Jurkat, Clone E6-1 (cell line): ENCODE measurements at places on chromosomes 13 and 19.

- DNase-seq, result no peak
These were observed 867.7 kb downstream of the PCDH9 start for GRCh38 chr13:66362485-66362884.

- DNase-seq, result no peak
These were observed 38.0 kb upstream of the ALOX5AP start for GRCh38 chr13:30697177-30697953.

DNA sequence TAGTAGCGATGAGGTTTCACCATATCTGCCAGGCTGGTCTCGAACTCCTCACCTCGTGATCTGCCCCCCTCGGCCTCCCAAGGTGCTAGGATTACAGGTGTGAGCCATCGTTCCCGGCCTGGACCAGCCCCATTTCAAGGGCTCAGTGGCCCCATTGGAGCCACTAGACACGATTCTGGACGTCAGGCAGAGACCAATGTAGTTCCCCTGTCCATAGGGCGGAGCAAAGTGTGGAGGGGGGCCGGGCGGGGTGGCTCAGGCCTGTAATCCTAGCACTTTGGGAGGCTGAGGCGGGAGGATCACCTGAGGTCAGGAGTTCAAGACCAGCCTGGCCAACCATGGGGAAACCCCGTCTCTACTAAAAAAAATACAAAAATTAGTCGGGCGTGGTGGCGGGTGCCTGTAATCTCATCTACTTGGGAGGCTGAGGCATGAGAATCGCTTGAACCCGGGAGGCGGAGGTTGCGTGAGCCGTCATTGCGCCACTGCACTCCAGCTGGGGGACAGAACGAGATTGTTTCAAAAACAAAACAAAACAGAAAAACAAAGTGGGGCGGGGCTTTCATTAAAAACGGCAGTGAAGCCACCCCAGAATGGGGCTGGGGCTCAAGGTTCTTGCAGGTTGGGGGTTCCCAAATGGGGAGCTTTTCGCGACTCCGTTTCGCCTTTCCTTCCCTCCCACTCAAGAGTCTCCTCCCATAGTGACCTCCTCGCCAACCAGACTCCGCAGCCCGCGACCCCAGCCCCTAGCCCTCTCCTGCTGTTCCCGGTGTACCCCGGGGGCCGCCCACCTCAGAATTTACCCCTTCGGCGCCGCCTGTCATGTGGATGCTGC lies 758 bp upstream of the TECR start:
- no peak for DNase-seq

- no peak for DNase-seq
These were observed 107.4 kb upstream of the SLC7A1 start for GRCh38 chr13:29702912-29703351.

DNA sequence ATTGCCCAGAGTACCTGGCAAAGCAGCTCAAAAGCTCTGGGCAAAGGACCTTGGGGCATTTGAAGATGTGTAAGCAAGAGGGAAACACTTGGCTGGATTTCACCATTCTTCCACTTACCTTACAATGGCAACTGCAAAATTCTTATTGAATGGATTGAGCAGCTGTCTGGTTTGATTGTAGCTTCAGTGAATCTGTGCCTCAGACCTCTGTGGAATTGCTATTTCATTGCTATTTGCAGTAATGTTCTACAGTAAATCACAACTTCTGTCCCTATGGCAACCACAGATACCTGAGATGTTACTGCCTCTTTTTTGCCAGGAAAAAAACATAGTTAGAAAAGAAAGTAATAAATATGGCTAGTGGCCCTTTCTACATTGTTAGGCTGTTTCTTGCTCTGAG lies 519.5 kb downstream of the SUCLA2 start:
- no peak for DNase-seq

DNA sequence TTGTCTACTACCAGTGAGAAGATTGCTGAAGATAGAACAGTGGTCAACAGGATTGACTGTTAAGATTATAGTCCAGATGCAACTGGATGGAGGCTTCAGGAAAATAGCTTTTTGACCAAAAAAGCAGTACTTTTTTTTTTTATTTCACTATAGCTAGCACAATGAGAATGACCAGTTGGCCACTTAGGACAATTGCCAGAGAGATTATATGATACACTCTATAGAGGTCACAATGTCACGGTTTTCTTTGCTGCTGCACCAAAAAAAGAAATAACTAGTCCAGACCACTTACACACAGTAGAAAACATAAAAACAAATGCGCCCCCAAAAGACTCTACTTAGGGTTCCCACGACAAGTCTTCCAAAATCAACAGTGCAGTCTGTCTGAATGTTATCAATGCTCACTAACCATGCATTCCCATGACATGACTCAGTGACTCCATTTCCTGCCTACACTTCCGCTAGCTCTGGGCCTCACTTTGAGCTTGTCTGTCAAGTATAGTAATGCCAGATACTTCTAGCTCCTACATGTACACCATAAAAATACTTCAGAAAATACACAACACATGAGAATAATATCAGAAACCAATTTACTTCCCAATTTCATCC lies 209.1 kb upstream of the STARD13 start:
- no peak for DNase-seq
